ENCODE measurements at places on chromosomes 4 and X.

GRCh38 chr4:110733901-110734300 lies 111.0 kb upstream of the PITX2 start:
- no peak for DNase-seq

DNA sequence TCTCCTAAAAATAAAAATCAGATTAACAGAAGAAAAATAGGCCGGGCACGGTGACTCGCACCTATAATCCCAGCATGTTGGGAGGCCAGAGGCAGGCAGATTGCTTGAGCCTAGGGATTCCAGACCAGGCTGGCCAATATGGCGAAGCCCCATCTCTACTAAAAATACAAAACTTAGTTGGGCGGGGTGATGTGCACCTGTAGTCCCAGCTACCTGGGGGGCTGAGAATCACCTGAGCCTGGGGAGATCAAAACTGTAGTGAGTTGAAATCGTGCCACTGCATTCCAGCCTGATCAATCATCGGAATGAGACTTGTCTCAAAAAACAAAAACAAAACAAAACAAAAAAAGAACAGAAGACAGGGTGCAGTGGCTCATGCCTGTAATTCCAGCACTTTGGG lies 32.8 kb upstream of the NOCT start:
- DNase-seq, result no peak

GRCh38 chr4:23579166-23579565 lies 310.7 kb downstream of the PPARGC1A start:
- no peak for DNase-seq

GRCh38 chr4:6298035-6298434 lies 28.4 kb downstream of the WFS1 start:
- no peak for DNase-seq

GRCh38 chr4:14669371-14669770 lies 332.9 kb upstream of the CPEB2 start:
- no peak for DNase-seq

GRCh38 chr4:14855719-14856061 lies 146.6 kb upstream of the CPEB2 start:
- no peak for DNase-seq

GRCh38 chr4:33709247-33709646 lies 2535.1 kb downstream of the ARAP2 start:
- DNase-seq, result no peak

GRCh38 chr4:79977131-79977840 lies 95.7 kb downstream of the ANTXR2 start:
- no peak for DNase-seq

- no peak for DNase-seq
Measured at GRCh38 chr4:113285501-113285900, 236.0 kb downstream of the ANK2 start.

DNA sequence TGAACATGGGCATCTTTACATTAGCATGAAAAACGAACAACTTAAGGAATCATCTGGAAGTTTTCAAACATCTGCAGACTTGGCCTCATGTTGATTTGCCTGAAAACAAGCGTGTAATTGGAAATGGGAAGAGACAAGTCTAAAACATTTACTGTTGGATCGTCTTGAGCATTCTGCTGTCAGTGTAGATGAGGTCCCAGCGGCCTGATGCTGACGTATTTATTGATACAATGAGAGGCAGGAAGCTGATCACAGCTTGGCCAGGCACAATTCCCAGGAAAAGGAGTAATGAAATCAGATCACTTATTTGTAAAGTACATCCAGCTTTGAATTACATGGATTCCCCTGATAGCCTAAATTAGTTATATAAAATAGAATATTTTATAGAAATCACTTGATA lies 210.6 kb downstream of the CLCN4 start:
- no peak for DNase-seq

- DNase-seq, result no peak
Measured at GRCh38 chr4:4329496-4329895, 39.4 kb downstream of the ZBTB49 start.

- no peak for DNase-seq
Measured at GRCh38 chrX:132648895-132649294, 160.1 kb upstream of the MBNL3 start.

Measured in activated CD8-positive, alpha-beta memory T cell treated with anti-CD3 and anti-CD28 coated beads, Interleukin-2, amount 10 ng/mL, durations not matched to agents 7 days and 5 days (primary cell).